ENCODE measurements at places on chromosomes 13 and 19. TPM values are rescaled to one million over a fixed set of nuclear protein-coding genes. Genes with fewer than 3 reads are reported as not detected.

B3GNT8 gene
- 1.6 TPM for total RNA-seq

DNA sequence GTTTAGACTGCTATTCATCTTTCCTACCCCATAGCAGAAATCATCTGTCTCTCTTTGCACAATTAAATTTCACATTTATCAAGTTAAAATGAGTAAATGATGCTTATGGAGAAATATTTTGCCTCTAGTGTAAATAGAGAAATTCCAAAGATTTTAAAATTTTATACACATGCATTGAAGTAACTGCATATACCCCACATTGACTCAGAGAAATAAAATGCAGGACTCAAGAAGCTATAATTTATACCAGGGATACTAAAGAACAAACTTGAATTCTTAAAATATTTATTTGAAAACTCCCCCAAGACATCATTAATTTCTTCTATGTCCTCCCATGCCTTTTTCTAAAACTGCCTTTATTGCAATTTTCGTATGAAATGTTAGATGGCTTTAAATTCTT is 165.8 kb downstream of the DIAPH3 start:
- DNase-seq: no peak

GRCh38 chr19:41927497-41928192 is 604 bp downstream of the ERFL start:
- DNase-seq: no peak

GRCh38 chr19:34373601-34374288 is 8.7 kb downstream of the GPI start:
- no peak for DNase-seq

DNA sequence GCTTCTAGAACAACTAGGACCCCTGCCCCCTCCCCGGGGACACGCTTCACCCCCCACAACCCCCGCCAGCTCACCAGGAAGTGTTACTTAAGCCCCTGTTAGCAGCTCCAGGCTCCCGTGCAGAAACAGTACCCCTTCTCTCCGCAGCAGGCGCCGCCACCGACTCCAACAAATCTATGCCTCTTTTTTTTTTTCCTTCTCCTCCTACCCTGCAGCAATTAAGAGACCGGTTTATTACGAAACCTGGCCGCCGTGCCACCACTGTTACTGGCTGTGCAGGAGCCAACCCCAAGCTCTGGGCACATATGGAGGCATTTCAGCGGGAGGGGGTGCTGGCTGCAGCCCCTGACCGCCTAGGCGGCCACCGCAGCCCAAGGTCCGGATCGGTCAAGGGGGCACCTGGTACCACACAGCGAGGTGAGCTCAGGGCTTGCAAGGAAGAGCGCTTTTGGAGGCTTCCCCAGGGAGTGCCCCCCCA is 2.4 kb downstream of the GADD45B start:
- DNase-seq: no peak

- no peak for DNase-seq
Observed at GRCh38 chr13:110907951-110908898, 6.6 kb downstream of the ANKRD10 start.

DNA sequence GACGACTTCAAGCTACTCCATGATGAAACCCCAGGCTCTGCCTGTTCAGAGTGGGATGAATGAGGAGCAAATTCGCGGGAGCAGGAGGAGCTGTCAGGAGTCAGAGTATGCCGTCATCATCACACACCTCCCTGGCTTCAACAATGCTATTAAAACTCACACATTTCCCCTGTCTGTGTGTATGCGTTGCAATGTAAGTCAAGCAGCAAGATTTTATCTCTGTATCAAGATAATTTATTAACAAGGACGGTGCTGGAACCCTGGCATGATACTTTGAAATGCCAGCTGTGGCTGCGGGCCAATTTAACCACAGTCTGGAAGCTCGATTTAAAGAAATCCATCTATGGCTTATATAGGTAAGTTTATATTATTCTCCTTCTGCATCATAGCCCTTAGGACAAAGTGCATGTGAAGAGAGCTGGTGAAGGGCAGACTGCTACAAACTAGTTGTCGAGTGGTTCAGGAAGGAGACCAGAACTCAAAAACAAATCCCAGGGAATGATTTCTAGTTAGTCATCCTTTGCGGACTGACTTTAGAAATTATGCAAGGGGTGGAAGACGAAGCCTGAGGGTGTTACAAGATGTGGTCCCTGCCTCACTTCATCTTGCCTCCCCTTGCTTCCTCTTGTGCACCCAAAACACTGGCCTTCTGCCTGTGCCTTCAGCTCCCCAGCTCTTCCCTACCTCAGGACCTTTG is 486.5 kb downstream of the COG6 start:
- DNase-seq: no peak

DNA sequence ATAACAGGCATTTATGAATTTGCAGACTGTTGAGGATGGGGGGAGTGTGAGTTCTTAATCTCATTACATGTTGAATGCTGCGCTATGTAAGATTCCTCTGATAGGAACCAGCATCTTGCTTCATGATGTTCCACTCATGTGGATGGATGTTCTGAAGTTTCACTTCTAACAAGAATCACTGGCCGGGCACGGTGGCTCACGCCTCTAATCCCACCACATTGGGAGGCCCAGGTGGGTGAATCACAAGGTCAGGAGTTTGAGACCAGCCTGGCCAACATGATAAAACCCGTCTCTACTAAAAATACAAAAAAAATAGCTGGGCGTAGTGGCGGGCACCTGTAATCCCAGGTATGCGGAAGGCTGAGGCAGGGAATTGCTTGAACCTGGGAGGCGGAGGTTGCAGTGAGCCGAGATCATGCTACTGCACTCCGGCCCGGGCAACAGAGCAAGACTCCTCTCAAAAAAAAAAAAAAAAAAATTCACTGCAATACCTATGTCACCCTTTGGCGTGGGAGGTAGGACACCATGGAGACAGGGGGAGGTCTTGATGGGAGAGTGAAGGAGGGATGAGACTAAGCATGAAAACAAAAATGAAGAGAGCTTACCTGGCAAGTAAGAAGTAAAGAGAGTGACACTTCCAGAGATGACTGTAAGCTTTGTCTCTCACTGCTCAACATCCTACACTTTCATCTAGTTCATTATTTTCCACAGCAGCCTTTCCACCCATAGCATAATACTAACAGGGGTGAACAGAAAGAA is 133.0 kb downstream of the DCT start:
- no peak for DNase-seq

DNA sequence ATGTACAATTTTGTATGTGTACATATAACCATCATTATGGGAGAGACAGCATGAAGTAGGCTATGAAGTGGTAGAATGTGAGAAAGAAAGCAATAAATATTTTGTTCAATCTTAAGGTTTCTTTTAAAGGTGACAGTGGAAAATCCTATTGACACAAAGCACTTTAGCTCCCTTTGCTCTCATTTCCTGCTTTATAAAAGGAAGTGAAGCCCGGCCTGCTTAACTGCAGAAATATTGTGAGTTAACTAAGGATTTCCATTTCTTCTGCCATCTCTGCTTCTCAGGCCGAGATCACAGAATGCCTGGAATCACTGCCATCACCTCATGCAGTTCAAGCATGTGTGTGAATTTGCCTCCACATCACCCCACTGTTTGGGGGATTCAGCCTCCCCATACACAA is 83.5 kb downstream of the FRY start:
- no peak for DNase-seq

GRCh38 chr13:80011448-80012212 is 329.3 kb downstream of the SPRY2 start:
- DNase-seq: no peak

DNA sequence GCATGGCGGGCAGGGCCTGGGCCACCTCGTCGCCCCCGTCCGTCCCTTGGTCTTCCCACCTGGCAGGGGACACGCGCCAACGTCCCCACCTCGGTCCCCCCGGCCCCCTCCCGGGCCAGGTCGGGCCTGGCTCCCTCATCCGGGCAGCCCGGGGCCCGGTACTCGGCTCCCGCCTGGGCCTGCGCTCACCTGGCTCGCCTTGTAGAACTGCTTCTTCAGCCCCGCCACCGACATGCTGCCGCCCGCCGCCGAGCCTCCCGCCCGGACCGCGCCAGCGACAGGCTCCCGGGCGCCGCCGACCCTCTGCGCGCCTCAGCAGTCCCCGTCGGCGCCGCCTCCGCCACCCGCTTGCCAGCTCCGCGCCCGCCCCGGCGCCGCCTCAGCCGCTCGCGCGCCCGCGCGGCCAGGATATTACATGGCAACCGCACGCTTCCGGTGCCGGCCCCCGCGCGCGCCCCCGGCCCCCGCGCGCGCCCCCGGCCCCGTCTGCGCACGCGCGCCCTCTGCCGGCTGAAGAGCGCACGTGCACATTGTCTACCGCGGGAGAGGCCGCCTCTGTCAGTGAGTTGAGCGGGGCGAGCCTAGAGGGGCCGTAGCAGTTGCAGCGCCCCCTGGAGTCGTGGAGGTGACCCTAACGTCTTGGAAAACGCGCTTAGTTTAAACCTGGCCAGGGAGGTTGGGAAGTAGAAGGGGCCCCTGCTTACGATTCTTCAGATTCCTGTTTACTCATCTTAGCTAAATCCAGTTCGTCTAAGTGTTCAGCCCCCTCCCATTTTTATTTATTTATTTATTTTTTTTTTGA is at the start of gene SH3GL1:
TSS of gene SH3GL1 (minus strand) at position 413 of the 802 bp plus-strand sequence. CDS start at position 234, 179 bp downstream.
- no peak for DNase-seq

DNA sequence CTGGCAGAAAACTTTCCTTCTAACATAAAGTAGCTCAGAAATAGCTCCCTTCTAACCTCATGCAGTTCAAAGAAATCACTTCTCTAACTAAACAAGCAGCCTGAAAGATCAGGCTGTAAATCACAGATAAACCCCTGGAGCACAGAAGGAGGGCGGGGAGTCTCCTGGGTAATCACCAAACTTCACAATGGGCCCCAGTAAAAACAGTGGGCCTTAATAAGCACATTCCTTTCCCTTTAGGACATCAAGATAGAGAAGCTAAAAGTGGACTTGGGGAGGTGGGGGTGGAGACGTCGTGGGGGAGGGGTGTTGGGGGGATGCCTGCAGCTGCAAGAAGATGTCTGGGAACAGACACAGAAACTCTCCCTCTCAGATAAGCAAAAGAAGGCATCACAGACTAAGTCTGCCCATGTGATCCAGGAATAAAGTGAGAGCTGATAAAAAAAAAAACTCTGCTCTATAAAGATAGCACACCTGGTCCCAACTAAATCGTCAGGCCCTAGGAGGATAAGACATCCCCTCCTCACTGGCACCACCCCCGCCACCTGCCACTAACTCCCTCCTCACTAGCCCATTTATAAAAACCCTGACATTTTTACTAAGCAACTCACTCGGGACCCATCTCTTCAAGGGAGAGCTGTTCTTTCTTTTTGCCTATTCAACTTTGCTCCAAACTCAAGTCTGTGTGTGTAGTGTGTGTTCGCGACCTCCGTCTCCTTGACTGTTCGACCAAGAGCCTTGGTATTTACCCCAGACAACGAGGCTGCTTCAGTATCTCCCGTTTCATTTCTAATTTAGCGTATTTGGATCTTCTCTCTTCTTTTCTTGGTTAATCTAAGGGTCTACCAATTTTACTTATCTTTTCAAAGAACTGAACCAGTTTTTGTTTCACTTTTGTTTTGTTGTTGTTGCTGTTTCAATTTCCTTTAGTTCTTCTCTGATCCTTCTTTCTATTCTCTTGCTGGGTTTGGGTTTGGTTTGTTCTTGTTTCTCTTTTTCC is 31.7 kb downstream of the DNAJC15 start:
- no peak for DNase-seq

DNA sequence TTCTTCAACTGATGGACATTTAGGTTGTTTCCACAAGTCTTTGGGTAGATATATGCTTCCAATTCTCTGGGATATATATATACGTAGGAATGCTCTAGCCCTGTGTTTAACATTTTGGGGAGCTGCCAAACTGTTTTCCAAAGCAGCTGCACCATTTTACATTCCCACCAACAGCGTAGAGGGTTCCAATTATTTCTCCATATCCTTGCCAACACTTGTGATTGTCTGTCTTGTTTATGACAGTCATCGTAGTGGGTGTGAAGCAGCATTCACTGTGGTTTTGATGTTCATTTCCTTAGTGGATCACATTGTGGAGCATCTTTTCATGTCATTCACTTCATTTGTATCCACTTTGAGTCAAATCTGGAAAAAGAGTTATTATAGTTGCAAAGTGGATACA is 4.7 kb upstream of the CBLC start:
- DNase-seq: no peak

DNA sequence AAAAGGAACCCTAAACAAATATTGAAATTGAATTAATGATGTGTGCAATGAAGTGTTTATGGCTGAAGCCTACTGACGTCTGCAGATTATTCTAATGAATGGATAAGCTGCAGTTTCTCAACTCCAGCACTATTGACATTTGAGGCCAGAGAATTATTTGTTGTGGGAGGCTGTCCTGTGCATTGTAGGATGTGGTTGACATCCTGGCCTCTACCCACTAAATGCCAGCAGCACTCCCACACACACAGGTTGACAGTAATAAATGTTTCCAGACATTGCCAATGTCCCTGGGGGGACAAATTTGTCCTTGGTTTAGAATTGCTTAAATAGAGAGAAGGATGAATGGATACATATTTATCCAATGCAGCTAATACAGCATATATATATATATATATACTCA is 19.2 kb upstream of the MYH14 start:
- DNase-seq: no peak

DNA sequence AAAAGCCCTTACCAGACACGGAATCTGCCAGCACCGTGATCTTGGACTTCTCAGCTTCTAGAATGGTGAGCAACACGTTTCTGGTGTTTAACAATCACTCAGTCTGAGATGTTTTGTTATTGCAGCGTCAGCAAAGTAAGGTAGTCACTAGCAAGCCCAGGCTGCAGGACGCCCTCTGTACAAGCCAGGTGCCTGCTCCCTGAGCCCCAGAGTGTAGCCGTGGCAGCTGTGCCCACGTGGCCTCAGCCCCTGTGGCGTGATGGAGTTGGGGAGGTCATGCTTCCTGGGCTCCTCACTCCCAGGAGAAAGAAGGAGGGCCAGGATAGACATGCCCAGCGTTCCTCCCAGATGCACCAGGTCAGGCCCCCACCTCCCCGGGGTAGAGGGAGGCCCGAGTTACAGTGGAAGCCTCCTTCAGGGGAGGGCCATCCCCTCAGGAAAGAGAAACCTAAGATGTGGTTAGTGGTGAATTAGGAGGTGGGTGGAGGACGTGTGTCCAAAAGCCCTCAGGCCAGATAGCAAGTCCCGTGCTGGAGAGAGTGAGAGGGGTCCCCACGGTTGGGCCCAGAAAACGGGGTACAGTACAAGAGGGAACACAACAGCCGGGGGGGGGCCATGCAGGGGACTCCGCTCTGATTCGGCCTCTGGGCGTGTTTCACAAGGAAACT is 169.6 kb upstream of the SOX1 start:
- DNase-seq: no peak

FPR2 gene
- not detected for total RNA-seq

Data from epithelial cell of proximal tubule (primary cell).